ENCODE measurements at places on chromosomes 5 and 9.
A peak's percentile ranks its signal among the peaks of the same experiment; 100 is the strongest.

GRCh38 chr9:89360465-89360864, 42.2 kb downstream of the SECISBP2 start:
- DNase-seq = no peak

DNA sequence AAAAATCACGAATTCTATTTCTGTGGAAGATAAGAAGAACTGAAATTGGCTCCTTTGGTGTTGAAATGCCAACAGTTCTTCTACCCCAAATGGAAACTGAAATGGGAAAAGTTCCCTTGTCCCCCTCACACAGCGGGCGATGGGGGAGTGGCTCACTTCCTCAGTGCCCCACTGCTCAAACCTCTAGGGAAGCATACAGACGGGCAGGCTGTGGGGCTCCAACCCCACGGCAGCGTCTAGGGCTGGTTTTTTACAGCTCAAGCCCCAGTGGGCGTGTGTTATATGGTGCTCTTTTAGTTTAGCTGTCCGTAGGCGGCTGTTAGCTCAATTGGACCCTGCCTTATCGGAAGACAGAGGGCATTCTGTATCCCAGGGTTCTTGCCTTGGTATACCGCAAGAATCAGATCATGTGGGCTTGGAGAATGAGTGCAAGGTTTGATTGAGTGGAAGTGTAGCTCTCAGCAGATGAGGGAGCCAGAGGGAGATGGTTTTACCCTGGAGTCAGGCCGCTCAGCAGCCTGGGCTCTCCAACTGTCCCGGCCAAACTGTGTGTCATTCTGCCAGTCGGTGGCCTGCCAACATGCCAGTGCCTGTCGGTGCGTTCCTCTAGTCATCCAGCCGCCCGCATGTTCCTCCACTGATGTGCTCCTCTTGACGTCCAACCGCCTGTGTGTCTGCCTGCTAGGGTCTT, 166.3 kb upstream of the ZNF608 start:
- no peak for DNase-seq

- DNase-seq = no peak
These were observed 45.7 kb upstream of the FANCC start for GRCh38 chr9:95363051-95363841.

- DNase-seq = peak; percentile 26
These were observed 38.2 kb downstream of the TRIP13 start for GRCh38 chr5:930866-931265.

- no peak for DNase-seq
These were observed 86.7 kb upstream of the NFIB start for GRCh38 chr9:14400658-14400995.

DNA sequence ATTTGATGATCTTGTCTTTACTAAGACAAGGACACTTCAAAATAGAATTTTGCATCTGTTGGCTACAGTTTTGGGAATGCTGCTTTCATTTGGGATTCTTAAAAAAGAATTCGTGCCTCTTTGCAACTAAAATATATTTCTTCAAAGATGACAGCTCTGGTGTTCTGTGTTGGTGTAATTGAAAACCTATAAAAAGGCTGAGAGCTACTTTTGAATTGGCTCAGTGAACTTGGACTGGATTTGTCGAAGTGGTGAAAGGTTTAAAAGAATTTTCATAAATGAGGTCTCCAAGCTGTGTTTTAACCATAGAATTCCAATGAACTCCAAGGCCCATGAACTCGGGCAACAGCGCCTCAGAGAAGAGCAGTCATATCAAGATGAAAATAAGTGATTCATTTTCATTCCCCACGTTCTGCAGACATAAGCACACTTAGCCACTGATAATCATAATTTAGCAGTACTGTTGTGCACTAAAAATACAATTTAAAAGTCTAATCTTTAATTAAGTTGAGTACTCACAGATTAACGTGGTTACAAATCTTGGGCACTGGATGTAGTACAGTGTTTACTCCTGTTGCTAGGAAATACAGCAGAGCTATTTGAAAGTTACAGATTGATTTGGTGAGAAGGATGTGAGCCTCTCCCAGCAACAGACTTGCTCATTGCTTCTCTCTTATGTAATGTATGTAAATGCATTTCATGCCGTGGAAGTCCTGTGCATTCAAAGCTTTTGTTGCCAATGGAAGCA, 10.9 kb downstream of the SNCAIP start:
- DNase-seq = no peak

- DNase-seq = no peak
These were observed 3.1 kb upstream of the CATSPER3 start for GRCh38 chr5:134964359-134965270.

DNA sequence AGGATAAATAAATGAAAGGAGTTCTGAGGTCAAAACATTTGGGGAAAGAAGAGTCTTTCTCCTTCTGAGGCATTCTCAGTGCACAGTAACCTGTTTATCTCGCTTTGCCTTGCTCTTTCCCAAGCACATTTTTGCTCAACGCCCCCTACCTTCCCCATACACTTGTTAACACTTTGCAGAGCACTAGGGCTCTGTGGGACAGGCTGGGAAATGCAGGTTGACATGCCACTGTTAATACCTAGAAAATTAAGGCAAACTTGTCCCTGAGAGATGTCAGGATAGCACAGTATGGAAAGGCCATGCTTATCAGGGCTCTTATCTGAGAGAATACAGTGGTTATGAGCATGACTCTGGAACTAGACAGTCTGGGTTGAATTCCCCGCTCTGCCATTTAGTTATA, 152.0 kb downstream of the DOCK8 start:
- no peak for DNase-seq

DNA sequence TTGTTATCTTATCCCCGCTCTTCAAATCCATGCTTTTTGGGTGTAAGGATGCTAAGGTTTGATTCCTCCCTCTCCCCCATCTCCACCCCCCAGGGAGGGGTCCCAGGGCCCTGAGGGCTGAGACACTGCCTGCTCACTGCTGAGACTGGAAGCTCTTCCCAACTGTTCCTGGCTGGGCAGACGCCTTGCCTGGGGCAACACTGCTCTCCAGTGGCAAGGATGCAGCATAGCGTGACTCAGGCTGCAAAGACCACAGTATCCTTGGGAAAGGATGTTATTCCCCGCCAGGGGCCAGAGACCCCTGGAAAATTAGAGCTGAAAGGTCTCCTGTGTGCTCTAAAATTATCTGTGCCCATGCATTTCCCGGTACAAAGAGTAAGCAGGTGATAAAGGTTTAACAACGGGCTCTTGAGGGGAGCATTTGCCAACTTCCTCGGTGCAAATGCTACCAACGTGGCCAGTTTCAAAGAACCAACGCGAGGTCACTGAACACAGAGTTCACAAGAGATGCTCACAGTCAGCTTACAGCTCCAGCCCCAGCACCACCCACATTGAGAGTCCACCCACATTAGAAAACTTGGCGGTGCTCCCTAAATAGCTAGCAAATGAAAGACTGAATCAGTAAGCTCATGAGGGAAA, 271.9 kb downstream of the NSG2 start:
- DNase-seq = no peak

GRCh38 chr9:23644326-23644725, 181.7 kb downstream of the ELAVL2 start:
- DNase-seq = no peak

GRCh38 chr9:131885144-131885609, 145.3 kb upstream of the RAPGEF1 start:
- DNase-seq = no peak
